ENCODE measurements at places on chromosomes 2 and 18.
A peak's percentile ranks its signal among the peaks of the same experiment; 100 is the strongest.

- DNase-seq = no peak
These were observed 3.9 kb downstream of the EXOC6B start for GRCh38 chr2:72821983-72822382.

GRCh38 chr2:166491461-166491860 is 2.6 kb downstream of the SCN7A start:
- DNase-seq = no peak

DNA sequence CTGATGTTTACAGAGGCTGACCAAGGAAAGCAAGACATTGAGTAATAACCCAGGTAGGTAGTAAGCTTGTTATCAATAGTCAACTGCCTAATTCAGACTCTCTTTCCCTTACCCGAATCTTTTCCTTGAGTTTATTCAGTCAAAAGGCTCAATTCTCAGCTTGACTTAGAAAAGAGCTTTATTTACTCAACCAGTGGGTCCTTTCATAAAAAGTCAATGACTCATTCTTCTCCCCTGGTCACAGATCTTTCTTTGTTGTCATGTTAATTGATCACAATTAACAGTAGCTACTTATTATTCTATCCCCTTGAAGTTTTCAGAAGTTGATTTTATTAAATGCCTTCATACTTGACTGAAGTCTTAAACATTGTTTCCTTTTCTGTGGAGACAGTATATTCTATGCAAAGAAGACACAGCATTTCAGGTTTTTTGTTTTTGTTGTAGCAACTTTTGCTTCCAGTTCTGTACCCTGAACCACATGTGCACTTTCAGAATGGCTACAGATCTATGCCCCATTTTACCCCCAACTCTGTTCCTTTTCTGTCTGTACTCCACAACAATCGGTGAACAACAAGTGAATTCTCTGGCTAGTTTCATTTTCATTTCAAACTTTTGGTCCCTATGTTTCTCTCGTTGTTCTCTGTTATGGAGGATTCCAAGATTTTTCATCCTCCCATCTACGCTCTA is 428.3 kb downstream of the NCKAP5 start:
- no peak for DNase-seq

DNA sequence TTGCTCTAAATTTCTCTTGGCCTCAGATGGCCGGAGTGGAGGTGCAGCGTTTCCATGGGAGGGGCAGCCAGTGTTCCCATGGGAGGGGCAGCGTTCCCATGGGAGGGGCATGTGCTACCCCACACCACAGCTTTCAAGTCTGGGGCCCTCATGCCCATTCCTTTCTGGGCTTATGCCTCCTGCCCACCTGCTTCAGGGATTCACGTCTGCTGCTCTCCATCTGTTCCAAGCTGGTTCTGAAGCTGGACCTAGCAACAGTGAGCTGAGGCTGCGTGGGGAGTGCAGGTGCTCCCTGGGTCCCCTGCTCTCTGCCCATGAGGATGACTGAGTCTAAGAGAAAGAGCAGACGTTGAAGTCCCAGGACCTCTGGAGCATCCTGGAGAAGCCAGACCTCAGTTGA is 243.1 kb upstream of the PXDN start:
- no peak for DNase-seq

DNA sequence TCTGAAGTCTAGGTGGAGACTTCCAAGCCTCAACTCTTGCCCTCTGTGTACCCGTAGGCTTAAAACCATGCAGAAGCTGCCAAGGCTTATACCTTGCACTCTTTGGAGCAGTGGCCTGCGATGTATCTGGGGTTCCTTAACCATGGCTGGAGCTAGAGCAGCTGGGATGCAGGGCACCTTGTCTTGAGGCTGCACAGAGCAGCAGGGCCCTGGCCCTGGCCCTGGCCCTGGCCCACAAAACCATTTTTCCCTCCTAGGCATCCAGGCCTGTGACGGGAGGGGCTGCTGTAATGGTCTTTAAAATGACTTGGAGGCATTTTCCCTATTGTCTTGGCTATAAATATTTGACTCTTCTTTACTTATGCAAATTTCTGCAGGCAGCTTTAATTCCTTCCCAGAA is 19.2 kb downstream of the SERPINB4 start:
- no peak for DNase-seq

DNA sequence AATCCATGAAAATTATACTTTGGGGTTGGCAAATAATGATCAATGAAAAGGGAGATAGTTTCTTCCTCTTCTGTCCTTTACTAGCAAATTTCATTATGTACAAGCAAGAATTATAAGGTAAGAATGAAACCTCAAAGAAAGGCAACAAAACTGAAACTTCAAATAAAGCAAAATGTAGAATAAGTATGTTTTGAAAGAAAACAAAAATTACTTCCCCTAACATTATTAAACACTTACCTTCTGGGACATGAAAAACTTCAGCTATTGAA is 29.4 kb downstream of the THADA start:
- DNase-seq = no peak

GRCh38 chr2:32688541-32688940 is 60.7 kb downstream of the TTC27 start:
- DNase-seq = peak; percentile 51

- no peak for DNase-seq
These were observed 283.6 kb downstream of the RBM43 start for GRCh38 chr2:150978053-150978452.

DNA sequence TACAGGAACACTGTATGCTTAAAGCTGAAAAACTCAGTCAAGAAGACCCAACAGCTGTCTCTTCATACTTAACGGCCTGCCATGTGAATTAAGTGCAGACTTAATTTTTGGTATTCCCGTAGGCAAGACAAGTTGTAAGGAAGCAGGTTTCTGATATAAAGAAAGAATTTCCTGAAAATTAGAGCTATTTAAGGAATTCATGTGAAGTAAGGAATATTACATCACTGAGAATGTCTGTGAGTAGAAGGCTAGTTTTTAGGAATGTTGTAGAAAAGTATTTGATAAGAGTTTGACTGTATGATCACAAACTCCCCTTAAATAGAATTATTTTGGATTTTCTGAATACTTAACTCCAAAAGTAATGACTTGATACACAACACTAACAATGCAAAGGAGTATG is 51.0 kb downstream of the WDR33 start:
- DNase-seq = no peak

DNA sequence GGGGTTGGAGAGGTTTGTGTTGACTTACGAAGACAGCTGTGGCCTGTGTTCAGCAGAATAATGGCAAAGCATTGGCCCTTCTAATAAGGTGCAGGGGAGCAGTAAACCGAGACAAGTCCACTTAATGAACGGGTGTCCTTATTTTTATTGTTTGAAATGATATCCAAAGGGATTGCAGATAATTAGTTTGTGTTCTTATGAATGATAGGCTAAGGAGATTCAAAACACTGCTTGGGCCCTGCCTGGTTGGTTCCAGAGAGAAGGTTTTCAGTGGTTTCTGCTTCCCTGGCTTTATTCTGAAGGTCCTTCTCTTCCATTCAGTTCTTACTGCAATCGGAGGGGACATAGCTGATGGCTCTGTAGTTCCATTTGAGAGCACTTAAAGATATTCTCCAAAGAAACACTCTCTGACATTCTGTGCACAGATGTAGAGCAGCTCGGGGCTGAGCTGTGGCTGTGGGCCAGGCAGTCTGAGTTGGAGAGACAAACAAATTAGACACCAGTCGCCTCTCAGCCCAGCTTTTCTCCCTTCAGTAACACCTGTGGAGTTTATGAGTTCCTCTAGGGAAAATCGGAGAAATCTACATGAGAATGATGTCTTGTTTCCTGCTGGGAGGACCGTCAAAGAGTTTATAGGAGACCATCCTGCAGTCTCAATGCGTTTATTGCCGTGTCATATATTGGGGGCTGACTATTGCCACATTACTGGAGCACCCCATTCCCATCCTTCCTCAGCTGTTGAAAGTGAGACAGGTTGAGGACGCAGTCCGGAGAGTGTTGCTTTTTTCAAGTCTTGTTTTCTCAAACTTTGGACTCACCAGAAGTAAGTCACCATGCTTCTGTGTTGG is 6.5 kb downstream of the GREB1 start:
- no peak for DNase-seq

GRCh38 chr2:207419331-207419730 is 110.4 kb upstream of the CREB1 start:
- DNase-seq = no peak

All from fibroblast of skin of left quadriceps (primary cell).